ENCODE measurements at places on chromosomes 2 and 18.

DNA sequence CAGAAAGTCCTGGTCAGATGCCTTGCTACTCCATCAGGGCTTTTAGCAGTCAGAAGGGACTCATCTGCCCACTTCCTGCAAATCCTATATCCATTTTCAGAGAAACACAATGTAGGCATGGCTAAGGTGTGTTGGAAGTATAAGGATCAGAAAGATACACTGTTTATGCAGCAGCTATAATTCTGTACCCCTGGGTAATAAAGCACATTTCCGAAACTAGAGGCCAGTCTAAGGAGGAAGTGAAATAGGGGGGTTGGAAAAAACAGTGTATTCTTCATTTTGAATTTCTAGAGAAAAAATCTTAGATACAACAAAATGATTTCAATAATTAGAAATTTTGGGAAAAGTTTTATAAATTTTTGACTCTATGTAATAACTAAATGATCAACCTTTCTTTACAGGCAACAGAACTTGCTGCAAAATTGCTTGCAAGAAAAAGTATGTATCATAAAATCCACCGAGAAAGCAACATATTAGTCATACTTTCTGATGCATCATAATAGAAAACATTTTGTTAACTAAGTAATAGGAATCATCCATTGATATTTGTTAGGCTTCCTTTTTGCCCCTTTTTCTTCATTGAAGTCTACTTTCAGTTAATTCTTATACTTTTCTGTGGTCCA, 47.4 kb downstream of the FSIP2 start:
- DNase-seq = no peak

- DNase-seq = no peak
These were observed 377.1 kb upstream of the HS6ST1 start for GRCh38 chr2:128695646-128696220.

GRCh38 chr2:134943540-134943939, 24.9 kb downstream of the CCNT2 start:
- no peak for DNase-seq

GRCh38 chr2:224429441-224429810, 27.5 kb upstream of the FAM124B start:
- DNase-seq = no peak

DNA sequence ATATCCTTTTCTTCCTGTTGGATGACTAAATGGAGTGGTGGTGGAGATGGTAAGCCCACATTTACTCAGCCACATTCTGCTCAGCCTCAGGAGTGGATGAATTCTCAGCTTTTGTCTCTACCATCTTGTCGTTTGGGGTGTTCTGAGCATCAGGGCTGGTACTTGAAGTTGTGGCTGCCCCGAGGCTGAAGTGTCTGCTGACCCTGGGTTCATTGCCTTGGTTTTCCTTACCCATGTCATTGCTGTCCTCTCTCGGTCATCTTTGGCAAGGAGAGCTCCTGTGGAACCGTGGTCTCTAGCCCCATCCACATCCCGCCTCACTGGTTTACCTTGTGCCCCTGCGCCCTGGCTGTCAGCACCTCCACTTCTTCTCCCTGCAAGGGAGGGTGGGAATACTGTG, 71.9 kb downstream of the GPR39 start:
- no peak for DNase-seq

DNA sequence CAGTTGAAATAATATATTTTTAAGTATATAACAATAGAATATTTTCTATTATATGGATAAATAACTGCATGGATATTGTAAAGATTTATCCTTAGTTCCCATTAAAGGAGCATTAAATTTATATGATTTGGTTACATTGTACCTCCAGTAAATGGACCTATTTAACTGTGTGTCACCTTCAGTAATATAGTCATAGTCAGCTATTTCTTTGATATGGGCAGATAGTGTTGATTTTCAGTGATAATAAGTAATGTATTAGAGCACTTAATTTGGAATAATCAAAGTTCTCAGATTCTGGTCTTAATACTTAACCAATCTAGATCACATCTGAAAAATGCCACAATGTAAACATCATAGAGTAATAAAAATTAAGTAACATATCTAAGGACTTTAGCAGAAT, 1527.3 kb upstream of the NXPH2 start:
- DNase-seq = no peak

DNA sequence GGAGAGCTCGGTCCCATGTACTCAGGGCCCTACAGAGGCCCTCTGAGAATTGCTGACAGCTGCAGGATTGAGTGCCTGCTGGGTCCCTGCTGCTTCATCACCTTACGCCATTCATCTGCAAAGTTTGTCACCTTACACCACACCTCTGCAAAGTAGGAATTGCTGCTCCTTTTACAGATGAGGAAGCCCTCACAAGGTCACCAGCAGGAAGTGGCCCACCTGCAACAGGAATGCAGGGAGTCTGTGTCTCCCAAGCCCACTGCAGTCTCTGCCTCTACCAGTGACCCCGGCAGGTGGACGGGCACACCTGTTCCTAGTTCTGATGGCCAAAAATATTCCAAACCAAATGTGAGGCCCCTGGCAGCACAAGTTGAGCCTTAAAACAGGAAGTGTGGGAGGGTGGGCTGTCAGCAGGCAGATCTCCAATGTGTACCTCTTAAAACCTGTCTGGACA, 441.4 kb downstream of the NBAS start:
- DNase-seq = no peak

DNA sequence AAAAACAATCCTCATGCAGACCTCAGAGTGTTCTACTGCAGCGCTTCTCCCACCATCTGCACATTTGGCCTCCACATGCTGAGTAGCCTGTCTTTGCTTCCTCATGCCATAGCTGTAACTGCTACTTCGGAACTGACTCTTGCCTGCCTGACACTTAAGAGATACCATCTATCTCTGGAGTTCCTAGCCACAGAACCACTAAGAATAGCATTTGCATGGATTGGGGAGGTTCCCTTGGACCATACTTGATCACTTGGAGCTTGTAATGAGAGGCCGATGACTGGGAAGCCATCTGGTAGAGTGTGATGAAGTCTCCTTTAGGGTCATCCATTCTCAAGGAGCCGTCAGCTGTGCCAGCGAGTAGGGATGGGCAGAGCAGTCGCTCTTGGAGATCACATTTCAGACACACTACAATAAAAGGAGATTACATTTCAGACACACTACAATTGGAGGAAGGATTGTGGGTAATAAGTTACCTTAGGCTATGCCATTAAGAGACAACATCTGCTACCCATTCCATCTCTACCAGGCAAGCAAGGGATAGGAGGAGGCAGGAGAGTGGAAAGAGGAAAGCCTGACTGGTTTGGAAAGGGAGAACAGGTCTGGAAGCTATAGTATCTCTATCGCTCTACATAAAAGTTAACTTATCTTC, 21.8 kb downstream of the DOK1 start:
- no peak for DNase-seq

GRCh38 chr2:10957391-10957790, 45.7 kb downstream of the KCNF1 start:
- no peak for DNase-seq

- DNase-seq = no peak
These were observed 26.2 kb downstream of the FAM210A start for GRCh38 chr18:13700153-13700552.

- peak; percentile 26 for DNase-seq
These were observed 29.4 kb upstream of the RTTN start for GRCh38 chr18:70234667-70235459.

- no peak for DNase-seq
These were observed 92.7 kb downstream of the COPS8 start for GRCh38 chr2:237178396-237178795.
